ENCODE measurements at places on chromosomes 3 and 15. TPM values are rescaled to one million over a fixed set of nuclear protein-coding genes. Genes with fewer than 3 reads are reported as not detected.

DNA sequence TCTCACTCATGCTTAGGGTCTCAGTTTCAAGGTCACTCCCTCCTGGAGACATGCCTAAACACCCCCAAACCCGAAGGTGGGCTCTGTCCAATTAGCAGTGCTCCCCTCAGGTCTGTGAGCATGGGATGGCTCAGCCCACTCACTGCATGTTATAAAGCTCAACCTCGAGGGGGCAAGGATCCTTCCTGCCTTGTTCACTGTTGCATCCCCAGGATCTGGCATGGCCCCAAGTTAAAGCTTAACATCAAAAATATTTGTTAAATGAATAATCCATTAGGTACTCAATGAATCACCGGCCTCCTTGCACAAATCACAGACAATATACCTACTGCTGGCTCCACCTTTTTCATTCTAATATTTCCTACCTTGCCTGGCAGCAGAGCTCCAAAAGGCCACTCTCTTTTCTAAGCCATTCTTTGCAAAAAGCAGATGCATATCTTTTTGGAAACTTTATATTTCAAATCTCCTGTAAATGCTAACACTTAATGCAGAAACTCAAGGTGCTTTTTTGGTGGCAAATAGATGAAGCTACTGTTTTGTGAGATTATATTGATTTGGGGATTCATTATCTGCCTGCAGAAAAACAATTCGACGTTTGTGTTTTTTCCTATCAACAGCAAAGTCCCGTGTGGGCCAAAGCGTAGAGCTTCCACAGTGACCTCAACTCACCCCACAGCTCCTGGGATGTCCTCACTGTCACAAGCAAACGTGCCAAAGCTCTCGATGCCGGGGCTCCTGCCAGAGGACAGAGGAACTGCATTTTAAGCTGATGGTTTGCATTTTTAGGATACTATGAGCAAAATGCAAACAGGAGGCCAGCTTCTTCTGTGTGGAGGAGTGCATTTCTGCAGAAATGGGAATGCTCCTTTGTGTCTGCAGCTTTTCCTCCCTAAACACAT lies 35.4 kb downstream of the PCOLCE2 start:
- no peak for DNase-seq
- peaks cover 11% of the 10 kb centered on the region for H3K4me1 ChIP-seq
- no peaks in the 10 kb centered on the region for H3K27me3 ChIP-seq
- no peak overlapping the region for H3K27ac ChIP-seq
- no peaks in the 10 kb centered on the region for H3K36me3 ChIP-seq
- H3K4me3 ChIP-seq: no peak overlapping the region

DNA sequence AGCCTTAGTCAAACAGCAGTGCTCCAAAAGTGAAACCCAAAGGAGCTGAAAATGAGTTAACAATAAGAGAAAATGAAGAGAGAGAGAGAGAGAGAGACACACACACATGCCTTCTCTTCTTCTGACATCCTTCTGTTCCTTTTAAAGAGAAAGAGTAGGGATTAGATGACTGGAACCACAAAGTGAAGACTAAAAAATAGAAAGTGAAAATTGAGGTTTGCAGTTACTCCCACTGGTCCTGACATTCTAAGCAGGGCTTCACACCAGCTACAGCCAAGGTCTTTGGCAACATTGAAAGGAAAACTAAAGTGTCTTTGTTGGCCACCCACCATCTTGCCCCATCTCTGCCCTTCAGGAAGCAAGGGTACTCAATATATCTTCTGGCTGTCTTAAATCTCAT lies 59.2 kb downstream of the USP50 start:
- no peak overlapping the region for H3K4me3 ChIP-seq
- no peak overlapping the region for H3K27ac ChIP-seq
- H3K4me1 ChIP-seq: no peaks in the 10 kb centered on the region
- peaks cover 9% of the 10 kb centered on the region for H3K36me3 ChIP-seq

DNA sequence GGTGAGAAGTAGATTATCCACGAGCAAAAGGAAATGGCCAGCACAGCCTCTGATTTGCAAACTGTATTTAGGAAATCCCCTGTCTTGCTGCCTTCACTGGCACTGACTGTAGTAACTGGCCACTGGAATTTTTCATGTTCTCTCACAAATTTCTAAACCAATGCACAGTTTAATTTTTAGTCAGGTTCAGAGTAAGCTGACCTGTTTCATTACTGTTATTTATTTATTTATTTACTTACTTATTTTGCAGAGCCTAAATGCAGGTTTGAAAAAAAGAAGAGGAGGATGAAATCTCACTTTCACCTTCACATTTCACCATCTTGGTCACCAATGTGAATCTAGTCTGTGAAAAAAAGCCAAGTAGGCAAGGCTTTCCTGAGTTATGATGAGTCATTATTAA lies 291.0 kb downstream of the PLOD2 start:
- H3K27ac ChIP-seq: no peak overlapping the region
- no peaks in the 10 kb centered on the region for H3K27me3 ChIP-seq
- H3K4me1 ChIP-seq: peaks cover 11% of the 10 kb centered on the region

The ITGA11 gene
- total RNA-seq: 6.9 TPM

DNA sequence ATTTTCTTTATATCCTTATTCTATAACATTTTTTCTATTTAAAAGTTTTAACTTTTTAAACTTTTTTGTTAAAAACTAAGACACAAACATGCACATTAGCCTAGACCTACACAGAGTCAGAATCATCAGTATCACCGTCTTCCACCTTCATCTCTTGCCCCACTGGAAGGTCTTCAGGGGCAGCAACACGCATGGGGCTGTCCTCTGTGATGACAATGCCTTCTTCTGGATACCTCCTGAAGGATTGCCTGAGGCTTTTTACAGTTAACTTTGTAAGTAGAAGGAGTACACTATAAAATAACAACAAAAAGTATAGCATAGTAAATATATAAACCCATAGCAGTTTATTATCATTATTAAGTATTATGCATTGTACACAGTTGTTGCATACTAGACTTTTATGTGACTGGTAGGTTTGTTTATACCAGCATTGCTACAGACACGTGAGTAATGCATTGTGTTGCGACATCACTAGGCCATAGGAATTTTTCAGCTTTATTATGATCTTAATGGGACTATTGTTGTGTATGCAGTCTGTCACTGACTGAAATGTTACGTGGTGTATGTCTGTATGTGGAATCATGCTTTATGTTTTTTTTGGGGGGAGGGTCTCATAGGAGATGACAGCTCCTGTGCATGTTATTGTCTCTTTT lies 18.2 kb downstream of the ATP1B3 start:
- H3K27me3 ChIP-seq: no peaks in the 10 kb centered on the region
- no peak for DNase-seq
- H3K36me3 ChIP-seq: no peaks in the 10 kb centered on the region

The CNOT10 gene
- 27.9 TPM for total RNA-seq

GRCh38 chr3:1092771-1093170 lies at the start of gene CNTN6:
TSS of gene CNTN6 (plus strand) at chr3:1093024. CDS start at chr3:1148009, 54,985 bp downstream.
- no peaks in the 10 kb centered on the region for H3K4me1 ChIP-seq
- H3K36me3 ChIP-seq: no peaks in the 10 kb centered on the region
- no peaks in the 10 kb centered on the region for H3K27me3 ChIP-seq
- no peak for DNase-seq

- H3K27me3 ChIP-seq: no peaks in the 10 kb centered on the region
- no peak overlapping the region for H3K4me3 ChIP-seq
- peaks cover 34% of the 10 kb centered on the region for H3K4me1 ChIP-seq
- H3K36me3 ChIP-seq: no peaks in the 10 kb centered on the region
- no peak overlapping the region for H3K27ac ChIP-seq
Observed at GRCh38 chr3:30513374-30514152, 92.8 kb upstream of the TGFBR2 start.

The RHCG gene
- not detected for total RNA-seq

DNA sequence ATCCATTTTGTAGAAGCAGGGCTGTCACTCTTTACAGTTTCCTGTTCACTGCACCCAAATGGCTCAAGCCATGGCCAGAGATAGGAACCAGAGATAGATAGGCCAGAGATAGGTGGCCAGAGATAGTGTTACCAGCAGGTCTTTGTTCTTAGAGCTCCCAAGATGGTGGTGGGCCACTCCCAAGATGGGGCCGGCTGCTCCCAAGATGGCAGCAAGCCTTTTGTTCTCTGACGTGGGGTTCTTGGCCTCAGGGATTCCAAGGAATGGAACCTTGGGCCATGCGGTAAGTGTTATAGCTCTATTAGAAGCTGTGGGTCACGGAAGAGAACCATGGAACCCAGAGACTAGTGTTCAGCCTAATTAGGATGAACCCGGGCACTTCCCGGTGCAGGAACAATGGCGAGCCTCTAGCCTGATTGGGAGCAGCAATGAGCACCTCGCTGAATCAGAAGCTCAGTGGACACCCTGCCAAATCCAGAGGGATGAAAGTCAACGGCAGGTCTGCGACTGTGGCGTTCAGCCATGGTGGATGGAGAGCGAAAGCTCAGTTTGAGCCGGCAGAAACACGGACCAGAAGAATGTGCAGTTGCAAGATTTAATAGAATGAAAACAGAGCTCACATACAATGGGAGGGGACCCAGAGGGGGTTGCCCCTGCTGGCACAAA lies 45.0 kb upstream of the CD96 start:
- no peak overlapping the region for H3K4me3 ChIP-seq
- DNase-seq: no peak
- H3K27ac ChIP-seq: no peak overlapping the region

The CCDC71 gene
- 35.1 TPM for total RNA-seq
